ENCODE measurements at places on chromosomes 1 and 21.

- DNase-seq, result peak; percentile 56
Measured at GRCh38 chr21:34886240-34887104, 162.6 kb downstream of the RUNX1 start.

DNA sequence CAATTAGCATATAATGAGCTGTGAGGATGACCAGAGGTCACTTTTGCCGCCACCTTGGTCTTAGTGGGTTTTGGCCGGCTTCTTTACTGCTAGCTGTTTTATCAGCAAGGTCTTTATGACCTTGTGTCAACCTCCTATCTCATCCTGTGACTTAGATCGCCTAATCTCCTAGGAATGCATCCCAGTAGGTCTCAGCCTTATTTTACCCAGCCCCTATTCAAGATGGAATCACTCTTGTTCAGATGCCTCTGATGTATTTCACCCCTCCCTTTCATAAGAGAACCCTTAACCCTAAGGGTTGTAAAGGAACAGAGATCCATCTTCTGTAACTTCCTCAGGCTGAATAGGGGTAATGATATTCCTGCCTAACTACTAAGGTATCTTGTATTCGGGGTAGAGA lies 58.9 kb upstream of the PALMD start:
- no peak for DNase-seq

DNA sequence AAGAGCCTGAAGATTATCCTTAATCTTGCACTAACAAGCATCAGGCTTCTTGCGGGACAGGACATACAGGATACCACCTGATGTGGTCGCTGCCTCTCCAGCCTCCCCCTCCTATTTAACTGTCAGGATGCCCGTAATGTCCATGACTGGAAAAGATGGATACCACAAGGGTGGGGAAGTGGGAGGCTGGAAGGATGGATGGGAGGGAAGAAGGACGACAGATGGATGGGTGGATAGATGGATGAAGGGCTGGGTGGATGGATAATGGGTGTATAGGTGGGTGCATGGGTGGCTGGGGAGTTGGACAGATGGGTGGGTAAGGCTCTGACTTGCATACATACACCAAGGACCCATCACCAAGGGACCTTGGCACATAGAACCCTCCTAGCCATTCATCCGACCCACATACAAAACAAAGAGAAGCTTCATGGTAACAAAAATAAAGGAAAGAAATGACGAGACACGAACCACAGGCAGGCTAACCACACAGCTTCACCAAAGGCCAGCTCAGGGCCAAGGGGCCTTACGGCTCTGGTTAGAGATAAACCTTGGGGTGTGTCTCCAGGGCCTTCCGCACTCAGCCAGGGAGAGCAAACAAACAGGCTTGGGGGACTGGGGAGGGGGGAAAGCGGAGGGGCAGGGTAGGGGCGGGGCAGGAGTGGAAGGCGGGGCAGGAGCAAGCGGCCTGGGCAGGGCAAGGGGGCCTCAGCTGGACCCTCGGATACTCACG lies 50.5 kb downstream of the HSPG2 start:
- DNase-seq, result peak; percentile 89

- no peak for DNase-seq
Measured at GRCh38 chr1:159152031-159152430, 19.4 kb upstream of the CADM3 start.

DNA sequence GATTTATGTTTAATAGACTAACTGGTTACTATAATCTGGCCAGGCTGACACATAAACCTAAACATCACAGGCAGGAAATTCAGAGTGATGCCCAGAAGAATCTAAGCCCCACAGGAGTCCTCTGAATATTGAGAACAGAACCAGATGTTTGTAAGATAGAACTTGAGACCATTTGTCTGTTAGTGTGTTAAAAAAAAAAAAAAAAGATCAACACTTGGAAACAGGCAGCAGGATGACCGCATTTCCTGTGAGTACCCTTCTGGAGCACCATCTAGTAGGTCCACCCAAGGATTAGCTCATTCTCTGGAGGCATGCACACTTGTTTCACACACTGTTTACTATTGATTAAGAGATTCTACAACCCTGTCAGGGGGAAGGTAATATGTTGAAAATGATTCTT lies 111.4 kb upstream of the VANGL1 start:
- no peak for DNase-seq

DNA sequence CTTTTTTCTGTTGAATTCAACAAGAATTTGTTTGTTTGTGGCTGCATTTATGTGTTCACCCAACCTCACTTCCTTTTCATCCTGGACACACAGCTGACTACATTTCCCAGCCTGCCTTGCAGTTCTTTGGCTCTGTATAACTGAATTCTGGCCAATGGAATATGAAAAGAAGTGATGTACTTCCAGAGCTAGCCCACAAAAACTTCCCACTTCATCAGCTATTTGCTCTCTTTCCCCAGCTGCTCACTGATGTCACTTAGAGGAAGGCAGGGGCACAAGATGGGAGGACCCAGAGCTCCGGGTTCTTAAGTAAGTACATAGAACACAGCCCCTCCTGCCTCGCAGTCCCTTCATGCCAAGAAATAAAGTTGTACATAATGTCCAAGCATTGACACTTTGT lies 235.0 kb upstream of the FGGY start:
- DNase-seq, result peak; percentile 15

DNA sequence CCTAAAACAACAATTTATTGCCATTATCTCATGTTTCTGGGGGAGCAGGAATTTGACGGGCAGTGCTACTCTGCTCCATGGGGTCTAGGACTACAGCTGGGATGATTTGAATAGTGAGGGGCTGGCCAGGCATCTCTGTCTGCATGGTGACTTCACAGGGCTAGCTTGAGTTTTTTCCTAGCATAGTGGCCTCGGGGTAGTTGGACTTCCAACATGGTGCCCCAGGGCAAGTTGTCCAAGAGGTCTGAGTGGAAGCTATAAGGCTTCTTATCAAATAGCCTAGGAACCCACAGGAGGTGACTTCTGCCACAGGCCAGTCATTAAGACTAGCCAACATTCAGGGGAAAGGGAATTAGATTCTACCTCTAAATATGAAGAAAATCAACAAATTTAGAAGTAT lies 92.0 kb upstream of the WLS start:
- no peak for DNase-seq

DNA sequence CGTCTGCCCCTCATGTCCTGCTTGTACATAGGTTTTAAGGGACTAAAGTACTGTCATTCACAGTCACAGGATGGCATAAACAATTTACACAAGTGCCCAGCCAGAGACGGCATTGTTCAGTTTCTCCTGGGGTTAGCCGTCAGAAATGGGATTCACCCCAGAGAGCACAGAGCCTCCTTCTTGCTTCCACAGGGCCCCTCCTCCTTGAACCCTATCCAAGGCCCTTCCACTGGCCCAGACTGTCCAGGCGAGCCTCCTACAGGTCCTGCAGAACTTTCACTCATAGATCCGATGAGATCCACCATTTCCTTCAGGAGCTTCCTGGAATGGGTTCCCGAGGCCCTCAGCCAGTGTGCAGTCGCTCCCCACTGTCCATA lies 10.0 kb downstream of the AVPR1B start:
- DNase-seq, result no peak

- no peak for DNase-seq
Measured at GRCh38 chr1:22204989-22205913, 62.4 kb upstream of the WNT4 start.

DNA sequence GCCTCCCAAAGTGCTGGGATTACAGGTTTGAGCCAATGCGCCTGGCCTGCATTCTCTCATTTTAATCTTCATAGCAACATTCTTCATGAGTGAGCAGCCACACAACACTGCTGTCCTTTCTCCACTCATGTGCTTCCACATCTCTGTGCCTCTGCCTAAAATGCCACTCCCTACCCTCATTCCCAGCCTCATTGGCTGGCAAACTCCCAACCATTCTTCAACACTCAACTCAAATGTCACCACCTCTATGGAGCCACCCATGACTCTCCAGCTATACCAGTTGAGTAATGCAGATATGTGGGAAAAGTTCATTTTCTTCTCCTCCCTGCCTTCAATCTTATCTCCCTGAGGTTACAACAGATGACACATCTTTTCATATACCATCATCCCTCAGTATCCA lies 53.9 kb upstream of the ZC3H12A start:
- no peak for DNase-seq

- peak; percentile 85 for DNase-seq
Measured at GRCh38 chr1:207822602-207823451, 71.0 kb downstream of the CD46 start.

DNA sequence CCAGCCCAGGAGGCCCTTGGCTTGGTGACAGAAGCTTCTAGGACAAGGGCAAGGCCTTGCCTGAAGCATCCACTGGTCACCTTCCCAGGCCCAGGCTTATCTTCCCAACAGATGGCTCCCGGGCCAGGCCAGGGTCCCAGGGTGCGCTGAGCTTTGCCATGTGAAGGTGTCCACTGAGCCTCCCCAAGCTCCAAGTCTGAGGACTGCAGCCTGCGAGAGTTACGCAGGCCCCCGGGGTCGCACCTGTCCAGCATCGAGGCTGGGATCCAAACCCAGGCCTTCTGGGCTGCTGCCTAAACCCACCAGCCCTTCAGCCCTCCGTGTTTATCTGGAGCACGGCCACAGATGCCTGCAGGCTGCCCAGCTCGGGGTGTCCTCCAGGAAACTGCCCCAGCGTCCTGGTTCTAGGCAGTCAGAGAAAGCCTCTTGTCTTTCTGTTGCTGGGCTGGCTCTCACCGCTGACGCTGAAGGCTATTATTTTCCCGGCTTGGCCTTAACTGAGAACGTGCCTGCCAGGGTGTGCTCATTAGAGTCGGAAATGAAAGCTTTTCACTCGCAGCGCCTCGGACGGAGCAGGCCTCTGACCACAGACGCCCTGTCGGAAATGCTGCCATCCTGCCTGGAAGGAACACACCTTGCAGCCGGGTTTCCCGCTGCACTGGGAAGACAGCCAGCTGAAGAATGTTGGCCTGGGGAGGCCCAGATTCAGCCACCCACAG lies 71.4 kb downstream of the MEGF6 start:
- no peak for DNase-seq

- DNase-seq, result no peak
Measured at GRCh38 chr1:184810735-184811343, 56.2 kb upstream of the EDEM3 start.

DNA sequence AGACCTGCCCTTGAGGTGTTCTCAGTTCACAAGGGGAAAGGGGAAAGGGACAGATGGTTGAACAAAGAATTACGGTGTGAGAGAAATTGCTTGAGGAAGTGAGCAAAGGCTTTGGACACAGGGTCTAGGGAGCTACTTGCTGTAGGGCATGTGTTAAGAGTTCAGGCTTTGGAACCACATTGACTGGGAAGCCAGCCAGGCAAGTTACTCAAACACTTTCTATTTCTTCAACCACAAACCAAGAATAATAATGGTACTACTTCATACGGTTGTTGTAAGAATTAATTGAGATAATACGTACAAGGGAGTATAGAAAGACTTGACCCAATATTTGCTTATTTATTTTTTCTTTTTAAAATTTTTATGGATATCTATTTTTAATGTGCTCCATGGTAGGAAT lies 26.6 kb downstream of the AK4 start:
- peak; percentile 91 for DNase-seq

DNA sequence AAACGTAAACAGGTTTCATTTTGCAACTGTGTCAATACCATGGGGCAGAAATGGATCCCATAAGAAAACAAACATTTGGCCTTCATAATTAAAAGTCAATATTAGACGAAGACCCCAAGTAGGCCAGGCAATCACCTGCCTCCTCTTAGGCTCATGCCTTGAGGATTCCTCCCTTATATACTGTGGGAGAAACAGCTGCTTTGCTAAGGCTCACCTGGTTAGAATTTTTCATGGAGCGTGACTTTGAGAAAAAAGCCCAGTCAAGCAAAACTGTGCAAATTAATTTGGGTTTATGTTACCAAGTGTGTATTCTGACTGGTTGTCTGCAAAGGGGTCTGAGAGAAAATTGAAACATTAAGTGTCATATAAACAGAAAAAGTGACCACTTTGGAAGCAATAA lies 605.3 kb upstream of the USP24 start:
- DNase-seq, result no peak

- peak; percentile 86 for DNase-seq
Measured at GRCh38 chr1:201792534-201793305, 36.2 kb upstream of the IPO9 start.

All from hematopoietic multipotent progenitor cell treated with erythropoietin and hydrocortisone succinate and interleukin-3 and kit ligand, for 6 days (in vitro differentiated cells).